Stimulated activated CD8-positive, alpha-beta memory T cell treated with anti-CD3 and anti-CD28 coated beads, Interleukin-4, amount 100 ng/mL, for 1 hour (primary cell): ENCODE measurements at places on chromosomes 1 and 21.

DNA sequence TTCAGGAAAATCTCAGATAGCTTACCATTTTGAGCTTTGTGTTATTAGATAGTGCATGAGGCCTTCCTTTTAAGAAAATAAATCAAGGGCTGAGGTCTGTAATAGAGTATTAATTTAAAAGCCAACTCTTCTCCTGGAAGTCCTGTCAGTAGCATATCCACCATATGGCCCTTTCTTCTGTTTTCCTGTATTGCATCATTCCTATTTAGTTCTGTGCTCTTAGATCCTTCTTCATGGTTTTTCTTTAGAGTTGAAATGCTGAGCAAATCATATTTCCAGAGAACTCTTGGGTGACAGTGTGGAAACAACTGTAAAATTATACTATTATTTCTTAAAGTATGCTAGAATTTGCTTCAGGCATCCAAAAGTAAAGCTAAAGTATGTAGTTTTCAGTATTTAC lies 91.7 kb downstream of the TTC3 start:
- no peak for DNase-seq

DNA sequence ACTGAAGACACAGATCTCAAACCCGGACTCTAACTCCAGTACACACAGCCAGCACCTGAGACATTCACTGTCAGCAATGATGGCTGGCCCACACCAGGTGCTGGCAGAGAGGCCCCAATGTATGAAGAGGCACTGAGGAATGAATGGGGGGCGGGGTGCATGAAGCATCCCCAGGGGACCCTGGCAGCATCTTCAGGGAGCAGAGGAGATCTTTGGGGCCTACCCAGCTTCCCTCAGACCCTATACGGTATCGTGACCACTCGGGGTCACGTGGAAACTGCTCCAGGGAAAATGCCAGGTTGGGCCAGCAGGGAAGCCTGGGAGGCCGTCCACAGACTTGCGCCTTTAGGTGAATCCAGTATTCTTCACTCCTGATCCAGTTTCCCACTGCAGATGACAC lies 84.3 kb downstream of the NPHP4 start:
- no peak for DNase-seq

- no peak for DNase-seq
Measured at GRCh38 chr1:189834813-189835212, 642.9 kb downstream of the BRINP3 start.

DNA sequence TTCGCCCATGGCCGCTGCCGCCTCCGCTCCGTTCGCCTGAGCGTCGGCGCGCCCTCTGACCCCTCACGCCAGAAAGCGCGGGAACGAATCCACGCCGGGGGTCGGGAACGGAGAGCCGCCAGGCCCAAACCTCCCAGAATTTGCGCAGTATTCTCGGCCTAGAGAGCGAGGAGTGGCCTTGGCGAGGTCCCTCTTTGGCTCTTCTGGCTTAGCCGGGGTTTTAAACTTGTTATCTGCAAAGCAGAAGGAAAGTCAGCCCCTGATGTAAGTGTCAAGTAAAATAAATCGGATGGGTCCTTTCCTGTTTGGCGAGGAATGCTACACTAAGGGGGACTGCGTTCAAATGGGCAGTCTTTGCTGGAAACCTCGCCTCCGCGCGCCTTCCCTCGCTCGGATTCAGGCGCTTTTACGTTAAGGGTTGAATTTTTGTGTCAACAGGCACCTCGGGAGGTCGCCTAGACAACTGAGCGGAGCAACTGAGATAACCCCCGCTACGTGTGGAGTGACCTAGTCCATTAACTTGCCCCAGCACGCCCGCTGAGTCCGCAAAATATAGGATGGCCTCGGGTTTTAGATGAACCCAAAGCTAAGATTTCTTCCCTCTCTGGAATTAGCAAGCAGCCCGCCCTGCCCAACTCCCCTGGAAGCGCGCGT lies 1.1 kb downstream of the HSF2BP start:
- no peak for DNase-seq

- DNase-seq = no peak
Measured at GRCh38 chr1:210332233-210332632, 3.5 kb downstream of the HHAT start.

DNA sequence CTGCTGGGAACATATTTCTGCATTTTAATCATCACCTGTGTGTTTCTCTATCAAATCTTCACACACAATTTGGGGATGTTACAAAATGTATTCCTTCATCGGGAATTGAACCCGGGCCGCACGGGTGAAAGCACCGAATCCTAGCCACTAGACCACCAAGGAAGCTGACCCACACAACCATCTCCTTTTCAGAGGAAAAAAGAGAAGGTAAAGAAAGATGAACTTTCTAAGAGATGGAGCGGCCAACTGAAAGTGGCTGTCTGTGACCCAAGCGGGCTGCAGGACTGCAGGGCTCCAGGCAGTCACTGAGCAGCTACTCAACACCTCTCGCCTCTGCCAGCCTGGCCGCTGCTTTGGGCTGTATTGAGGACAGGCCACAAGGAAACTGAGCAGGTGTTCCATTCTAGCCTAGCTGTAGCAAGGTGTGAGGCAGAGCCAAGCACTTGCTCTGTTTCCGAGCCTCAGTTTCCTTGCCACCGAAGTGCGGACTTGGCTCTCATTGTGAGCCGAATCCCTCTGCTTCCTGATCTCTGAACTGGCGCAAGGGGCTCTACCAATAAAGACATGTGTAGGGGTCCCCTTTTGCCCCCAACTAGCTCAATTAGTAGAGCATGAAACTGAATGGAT lies 156.9 kb upstream of the NBPF11 start:
- no peak for DNase-seq
